ENCODE measurements at places on chromosomes 12 and 14. TPM values are rescaled to one million over a fixed set of nuclear protein-coding genes. Genes with fewer than 3 reads are reported as not detected.

The MORN3 gene
- not detected for total RNA-seq

The PTMS gene
- 92.6 TPM for total RNA-seq

- DNase-seq: no peak
Measured at GRCh38 chr12:95955549-95956159, 12.5 kb downstream of the AMDHD1 start.

GRCh38 chr14:102898776-102899515, 23.5 kb upstream of the AMN start:
- no peak for DNase-seq

The RNASE7 gene
- not detected for total RNA-seq

DNA sequence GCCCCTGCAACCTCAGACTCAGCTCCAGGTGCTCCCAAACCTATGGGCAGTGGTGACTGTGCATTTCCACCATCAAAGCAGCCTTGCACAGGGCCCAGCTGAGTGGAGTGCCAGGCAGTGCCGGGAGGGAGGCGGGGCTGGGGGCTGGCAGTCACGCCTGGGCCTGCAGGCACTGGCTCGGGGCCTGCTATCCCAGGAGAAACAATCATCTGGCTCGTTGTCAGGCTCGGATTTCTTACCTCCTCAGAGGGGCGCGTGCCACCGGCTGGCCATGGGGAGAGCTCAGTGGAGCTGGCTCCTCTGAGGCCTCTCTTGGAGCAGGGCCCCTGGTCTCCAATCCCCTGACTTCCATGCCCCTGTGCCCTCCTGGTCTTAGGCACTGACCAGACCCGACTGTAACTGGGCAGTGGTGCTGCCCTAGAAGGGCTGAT, 20.2 kb upstream of the PPP1R13B start:
- DNase-seq: no peak

GRCh38 chr14:59439256-59439965, 25.8 kb downstream of the GPR135 start:
- no peak for DNase-seq

DNA sequence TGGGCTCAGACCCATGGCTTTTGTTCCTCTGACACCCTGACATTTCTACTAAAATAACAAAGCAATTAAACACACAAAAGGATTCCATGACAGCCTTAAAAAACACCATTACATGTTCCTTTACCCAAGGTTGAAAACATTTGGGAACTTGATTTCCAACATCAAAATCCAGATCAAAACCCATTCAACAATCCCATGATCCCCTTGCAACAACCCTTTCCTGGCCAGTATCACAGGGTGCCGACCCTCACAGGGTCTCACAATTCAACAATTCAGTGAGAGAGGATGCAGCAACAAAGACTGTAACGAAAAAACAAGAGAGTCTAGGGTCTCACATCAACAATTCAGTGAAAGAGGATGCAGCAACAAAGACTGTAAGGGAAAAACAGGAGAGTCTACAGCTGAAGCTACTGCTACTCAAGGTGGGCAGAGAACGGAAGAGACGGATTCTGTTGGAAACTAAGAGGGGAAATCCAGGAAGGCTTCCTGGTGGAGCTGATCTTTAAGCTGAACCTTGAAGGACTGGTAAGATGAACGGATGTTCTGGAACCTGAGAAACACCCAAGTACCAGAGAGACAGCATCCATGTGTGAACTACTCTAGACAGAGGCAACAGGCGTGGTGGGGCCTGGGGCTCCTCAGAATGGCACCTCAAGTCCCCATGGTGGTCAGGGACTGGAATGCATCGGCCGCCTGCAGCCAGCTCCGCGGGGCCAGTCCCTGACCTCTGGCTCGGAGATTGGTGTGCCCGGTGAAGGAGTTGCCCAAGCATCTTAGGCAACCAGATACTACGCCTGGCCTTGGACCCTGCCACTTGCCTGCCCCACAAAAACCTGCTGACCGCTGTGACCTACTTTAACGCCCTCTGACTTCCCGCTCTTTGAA, 22.7 kb upstream of the ZFP36L1 start:
- no peak for DNase-seq

GRCh38 chr12:91492648-91493047, 310.0 kb upstream of the DCN start:
- DNase-seq: no peak

The ITGA7 gene
- total RNA-seq: 65.4 TPM

The BTBD6 gene
- 38.2 TPM for total RNA-seq

The MSI1 gene
- 0.85 TPM for total RNA-seq

The GPRC5D gene
- not detected for total RNA-seq

The ALDH2 gene
- total RNA-seq: 21.5 TPM

DNA sequence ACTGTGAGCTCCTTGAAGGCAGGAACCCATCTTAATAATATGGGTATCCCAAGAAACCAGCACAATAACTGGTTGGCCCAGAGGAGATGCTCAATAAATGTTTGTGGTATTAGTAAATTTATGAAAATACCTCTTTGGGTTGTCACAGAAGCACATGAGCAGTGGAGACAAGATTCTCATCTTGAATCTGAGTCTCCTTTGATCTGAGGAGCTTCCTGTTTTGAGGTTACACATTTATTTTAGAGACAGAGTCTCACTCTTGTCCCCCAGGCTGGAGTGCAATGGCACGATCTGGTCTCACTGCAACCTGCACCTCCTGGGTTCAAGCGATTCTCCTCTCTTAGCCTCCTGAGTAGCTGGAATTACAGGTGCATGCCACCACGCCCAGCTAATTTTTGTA, 247.4 kb downstream of the NRXN3 start:
- no peak for DNase-seq

All from SK-MEL-5 (cell line).